Fibroblast of upper back skin (primary cell): ENCODE measurements at places on chromosomes 1 and 21.

- DNase-seq, result peak; percentile 91
Observed at GRCh38 chr1:229204921-229205777, 65.8 kb upstream of the RAB4A start.

GRCh38 chr1:91610102-91610501 lies 109.5 kb downstream of the CDC7 start:
- DNase-seq, result no peak

GRCh38 chr1:19073311-19074186 lies 117.1 kb upstream of the IFFO2 start:
- DNase-seq, result no peak

DNA sequence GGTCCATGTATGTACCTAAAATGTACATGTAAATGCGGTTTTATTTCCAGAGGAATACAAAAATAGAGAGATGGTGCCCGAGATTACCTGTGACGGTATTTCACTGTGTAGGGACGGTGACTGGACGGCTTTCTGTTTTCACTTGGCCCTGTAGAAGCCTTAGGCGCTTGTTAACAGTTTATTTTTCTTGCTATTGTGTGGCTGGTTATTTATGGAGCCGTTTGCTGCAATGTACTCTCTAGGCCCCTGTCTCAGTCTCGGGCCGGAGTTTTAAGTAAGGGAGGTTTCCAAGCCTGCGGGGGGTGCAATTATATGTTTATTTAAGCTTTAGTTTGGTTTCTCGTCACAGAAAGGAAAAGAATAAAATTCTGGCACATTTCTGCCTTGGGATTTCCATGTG lies 413 bp downstream of the EFCAB7 start:
- DNase-seq, result no peak

DNA sequence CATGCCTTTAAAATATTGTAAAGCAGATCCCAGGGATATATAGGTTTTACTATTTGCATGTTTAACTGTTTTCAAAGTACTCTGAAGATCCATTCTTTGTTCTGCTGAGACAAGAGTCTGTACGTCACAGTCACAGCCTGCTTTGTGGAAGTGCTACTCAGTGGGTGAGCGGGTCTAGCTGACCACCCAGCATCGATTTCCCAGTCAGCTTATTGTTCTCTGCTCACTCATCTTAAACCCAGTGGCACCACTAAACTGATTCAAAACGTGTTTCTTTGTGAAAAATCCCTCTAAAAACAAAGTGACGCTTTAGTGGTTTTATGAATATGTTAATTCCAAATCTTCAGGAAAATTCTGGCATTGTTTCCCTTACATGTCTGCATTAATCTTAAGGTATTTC lies 12.4 kb downstream of the PLPP3 start:
- no peak for DNase-seq

- DNase-seq, result peak; percentile 92
Observed at GRCh38 chr1:222914861-222915632, 100.2 kb downstream of the DISP1 start.

DNA sequence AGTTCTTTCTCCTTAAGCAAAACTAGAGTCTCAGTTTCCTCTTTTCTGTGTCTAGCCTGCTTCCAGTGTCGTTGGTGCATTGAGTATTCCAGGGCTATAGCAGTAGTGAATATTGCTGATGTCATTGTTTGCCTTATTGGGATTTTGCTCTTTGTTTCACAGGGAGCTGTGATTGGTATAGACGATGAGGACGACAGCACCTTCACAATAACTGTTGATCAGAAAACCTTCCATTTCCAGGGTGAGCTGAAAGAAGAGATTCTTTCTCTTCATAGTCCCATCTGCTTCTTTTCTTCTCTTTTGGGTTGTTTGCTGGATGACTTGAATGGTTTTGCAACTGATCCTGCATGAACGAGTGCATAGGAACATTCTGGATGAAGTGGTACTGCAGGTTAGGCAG lies 52.4 kb downstream of the OSBPL9 start:
- no peak for DNase-seq

- DNase-seq, result peak; percentile 73
Observed at GRCh38 chr1:196063294-196063693, 544.9 kb downstream of the KCNT2 start.

- DNase-seq, result peak; percentile 79
Observed at GRCh38 chr21:28436286-28436932, 556.3 kb downstream of the LTN1 start.

DNA sequence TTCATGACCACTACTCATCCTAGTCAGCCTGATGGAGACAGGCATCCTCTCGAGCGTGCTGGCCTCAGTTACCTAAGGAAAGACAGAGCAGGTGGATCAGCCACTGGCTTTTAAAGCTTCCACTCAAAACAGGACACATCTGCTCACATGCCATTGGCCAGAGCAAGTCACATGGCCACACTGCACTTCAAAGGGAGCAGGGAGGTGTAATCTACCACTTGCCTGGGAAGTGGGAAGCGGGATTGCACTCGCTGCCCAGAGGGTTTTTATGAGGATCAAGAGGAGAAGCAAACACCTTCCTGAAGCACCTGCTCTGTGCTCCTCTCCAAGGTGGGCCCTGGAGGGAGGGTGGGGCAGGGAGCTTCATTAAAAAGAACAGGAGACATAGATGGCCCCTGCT lies 108.0 kb downstream of the TAS1R2 start:
- DNase-seq, result no peak

DNA sequence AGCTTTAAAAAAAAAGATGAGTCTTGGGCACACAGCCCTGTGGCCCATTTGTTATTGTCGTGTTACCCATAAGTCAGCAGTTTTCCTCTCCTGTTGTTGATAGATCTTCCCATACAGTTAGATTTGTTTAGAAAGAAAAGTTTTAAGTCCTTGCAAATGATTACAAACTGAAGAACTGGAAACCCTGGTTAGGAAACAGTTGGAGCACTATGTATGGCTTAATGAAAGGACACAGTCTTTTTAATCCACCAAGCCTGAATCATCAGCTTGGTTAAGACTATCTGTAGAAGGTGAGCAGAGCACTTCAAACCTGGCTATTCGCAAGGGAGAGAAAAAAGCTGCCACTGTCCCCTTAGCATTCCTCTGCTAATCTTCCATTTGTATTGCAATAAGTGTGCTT lies 241.0 kb downstream of the DISC1 start:
- no peak for DNase-seq

DNA sequence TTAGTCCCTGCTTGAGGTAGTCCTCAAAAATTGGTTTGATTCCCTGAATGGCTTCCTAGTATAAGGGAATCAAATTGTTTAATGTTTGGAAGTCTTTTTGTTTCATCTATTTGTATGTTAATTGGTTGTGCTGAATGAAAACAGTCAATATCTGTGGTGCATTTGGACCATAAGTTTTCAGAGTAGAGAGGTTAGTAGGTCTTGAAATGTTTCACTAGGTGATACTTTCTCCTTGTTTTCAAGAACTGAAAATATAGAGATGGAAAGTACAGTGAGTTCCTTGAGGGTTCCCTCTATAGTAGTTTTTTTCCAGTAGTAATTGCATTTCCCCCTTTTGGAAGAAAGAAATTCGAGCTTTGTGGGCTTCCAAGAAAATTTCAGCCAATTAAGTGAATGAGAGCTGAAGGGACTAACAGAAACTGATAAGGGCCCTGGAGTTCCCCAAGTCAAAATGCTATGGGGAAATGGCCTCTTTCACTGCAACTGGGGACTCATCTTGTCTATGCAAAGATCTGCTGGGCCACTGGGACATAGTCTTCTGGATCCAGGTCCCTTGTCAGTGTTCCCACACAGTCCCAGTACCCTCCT lies 18.6 kb upstream of the CEP350 start:
- no peak for DNase-seq

GRCh38 chr1:20740781-20741180 lies 8.3 kb upstream of the SH2D5 start:
- no peak for DNase-seq

GRCh38 chr1:17304151-17304825 lies 3.7 kb upstream of the PADI4 start:
- no peak for DNase-seq

DNA sequence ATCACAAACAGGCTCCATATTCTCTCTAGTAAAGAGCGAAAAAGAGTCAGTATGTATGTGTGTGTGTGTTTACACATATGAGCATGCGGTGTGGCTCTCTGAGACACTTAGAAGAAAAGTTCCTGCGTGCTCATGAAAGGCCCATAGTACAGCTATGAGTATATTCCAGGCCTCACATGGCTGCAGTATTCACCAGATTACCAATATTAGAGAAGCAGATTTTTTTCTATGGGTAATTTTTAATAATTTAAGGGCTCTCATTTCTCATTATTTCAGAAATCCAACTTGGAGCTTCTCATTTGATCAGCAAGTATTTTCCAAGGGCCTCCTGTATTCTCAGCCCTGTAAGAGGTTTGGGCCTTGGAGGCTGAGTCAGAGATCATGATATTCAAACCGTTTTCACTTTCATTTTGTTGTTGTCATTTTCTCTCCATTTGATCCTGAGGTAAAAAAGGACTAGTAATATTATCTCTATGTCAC lies 232.9 kb upstream of the SGIP1 start:
- DNase-seq, result peak; percentile 24

DNA sequence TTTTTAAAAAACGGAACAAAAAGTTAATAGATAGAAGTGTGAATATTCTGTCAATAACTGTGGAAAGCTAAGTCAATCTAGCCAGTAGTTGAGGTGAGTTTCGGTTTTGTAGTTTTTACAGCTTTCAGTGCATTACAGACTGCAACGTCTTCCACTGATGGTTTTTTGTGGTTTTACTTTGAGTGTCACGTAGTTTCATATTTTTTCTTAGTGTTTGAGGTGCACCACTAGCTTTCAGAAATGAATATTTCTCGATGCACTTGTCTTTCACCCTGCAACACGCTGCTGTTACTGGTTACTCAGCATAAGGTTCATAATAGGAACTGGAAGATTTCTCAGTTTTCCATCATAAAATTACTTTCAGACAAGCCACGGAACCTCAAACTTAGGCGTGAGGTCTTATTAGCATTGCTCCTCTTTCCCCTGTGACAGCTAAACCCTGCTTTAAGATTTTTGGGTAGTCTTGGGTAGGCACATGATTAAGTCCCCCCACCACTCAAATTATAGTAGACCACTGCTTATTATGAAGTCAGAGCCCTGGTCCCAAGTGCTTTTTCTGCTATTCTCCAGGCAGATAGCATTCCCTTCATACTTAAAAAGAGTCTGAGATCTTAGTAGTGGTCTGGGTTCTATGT lies 1412.7 kb downstream of the KCNT2 start:
- DNase-seq, result no peak

GRCh38 chr21:36859744-36860501 lies 106.5 kb downstream of the HLCS start:
- peak; percentile 58 for DNase-seq

- DNase-seq, result no peak
Observed at GRCh38 chr1:242784084-242784483, 259.6 kb upstream of the PLD5 start.

GRCh38 chr1:54105736-54106269 lies 47.0 kb downstream of the CDCP2 start:
- no peak for DNase-seq

DNA sequence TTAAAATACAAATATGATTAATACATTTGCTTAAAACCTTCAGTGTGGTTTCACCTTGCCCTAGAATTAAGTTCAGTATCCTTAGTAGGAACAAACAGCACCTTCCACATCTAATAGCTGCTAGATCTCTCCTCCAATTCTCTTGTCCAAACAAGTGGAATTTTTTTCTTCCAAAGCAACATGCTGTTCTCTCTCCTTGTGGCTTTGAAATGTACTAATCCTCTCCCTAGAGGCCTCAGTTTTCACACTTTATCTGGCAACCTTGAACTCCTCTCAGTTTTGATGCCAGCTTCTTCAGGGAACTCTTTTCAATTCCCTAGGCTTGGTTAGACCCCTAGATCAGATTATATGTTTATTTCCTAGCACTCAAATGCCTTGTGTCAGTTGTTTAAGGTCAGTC lies 87.0 kb downstream of the GLUL start:
- no peak for DNase-seq

DNA sequence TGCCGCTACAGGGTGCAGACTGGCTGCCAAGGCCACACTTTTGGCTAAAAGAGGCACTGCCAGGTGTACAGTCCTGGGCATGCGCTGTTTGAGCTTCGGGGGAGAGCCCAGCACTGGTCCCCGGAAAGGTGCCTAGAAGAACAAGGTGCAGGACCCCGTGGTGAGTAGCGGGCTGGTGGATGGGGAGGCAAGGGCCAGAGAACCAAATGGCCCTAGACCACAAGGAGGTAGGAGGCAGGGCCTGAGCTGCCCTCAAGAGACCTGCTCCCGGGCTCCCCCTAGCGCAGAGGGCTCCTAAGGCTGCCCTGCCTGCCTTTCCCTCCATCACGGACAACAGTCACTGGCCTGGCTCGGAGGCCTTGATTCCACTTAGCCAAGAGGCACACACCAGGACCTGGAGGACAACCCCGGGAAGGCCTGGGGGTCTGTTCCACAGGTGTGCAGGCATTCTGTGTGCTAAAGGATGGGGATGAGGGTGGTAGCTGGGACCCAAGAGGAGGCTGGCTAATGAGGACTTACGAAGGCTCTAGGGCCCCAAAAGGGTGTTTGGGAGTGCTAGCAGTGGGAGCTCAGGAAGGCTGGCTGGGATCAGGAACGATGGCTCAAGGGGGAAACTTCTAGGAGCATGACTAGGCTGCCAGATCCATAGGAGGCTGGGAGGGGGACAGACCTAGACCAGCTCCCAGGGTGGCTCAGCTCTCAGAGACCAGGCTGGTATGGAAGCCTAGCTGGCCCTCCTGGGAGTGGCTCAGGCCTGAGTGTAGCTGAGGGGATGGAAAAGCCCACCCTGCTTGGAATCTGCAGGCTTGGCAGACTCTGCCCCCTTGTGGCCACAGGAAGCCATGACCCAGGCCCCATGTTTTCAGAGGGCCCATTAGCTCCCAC lies 742 bp downstream of the ARTN start:
- DNase-seq, result peak; percentile 65

- no peak for DNase-seq
Observed at GRCh38 chr1:229478852-229479251, 29.3 kb downstream of the NUP133 start.

DNA sequence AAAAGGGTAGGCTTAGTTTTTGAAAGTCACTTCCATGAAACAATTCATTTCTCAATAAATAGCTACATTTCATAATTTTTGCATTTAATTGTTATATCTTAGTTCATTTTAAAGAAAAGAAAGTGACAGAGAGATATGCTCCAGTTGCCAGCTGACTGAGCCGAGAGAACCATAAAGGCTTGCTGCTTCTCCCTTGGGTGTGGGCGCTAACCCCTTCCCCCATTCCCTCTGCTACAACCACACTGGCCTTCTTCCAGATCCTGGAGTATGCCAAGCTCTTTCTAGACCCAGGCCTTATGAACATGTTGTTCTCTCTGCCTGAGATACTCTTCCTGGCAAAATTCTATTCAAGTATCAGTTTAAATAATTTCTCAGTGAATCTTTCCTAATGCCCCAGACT lies 12.3 kb downstream of the SORT1 start:
- no peak for DNase-seq

DNA sequence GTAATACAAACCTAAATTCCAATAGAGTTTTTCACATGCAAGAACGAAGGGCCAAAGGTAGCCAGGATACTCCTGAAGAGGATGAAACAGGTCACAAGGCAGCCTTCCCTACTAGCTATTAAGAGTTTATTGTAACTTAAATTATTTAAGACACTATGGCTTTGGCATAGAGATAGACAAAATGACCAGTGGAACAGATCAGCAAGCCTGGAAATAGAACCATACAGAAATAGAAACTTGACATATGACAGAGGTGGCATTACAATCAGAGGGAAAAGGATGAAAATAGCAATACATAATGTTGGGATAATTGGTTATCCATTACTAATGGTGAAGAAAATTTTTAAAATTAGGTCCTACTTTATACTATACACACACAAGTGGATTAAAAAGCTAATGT lies 16.5 kb downstream of the GFI1 start:
- DNase-seq, result no peak
